ENCODE measurements at places on chromosomes 4 and X.
A peak's percentile ranks its signal among the peaks of the same experiment; 100 is the strongest.

DNA sequence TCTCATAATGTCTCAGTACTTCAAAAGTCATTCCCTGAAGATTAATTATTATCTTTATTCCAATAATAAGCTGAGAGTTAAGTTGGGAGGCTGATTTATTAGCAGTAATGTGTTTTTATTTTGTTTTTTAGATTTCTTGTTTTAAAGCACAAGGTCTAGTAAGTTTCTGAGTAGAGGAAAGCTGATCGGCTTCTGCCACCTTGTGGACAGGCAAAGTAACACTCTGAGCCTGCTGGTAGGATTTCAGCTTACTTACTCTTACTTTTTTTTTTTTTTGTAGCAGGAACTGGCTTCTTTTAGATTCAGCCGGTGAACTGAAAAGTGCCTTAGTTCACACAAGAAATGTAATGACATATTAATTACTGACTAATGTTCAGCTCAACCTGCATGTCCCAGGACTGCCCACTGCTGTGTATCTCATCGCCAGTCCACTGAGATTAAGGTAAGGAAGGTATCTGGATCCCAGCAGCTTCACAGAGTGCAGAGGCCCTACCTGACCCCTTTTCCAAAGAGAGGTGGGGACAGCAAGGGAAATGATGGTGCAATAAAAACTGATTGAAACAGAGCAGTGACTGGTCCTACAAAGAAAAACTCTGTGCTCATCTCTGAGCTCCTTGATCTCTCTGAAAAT, 126.5 kb downstream of the ADGRA3 start:
- peak; percentile 71 for DNase-seq

DNA sequence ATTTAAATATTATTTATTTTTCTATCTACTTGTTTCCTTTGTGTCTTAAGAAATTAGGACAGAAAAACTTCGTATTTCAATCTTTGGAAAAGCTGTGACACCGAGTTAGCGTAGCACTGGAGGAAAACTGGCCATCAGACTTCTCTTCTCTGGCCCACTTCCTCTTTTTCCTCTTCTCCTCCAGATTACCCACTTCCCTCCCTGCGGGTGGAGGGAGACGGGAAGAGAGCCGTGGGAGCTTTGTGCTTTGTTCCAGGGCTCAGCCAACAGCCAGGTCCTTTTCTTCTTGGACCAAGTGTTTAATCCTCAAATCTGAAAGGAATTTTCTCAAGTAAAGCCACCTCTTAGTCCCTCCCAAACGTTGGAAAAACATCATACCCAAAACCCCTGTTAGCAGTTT, 29.7 kb downstream of the OFD1 start:
- no peak for DNase-seq

DNA sequence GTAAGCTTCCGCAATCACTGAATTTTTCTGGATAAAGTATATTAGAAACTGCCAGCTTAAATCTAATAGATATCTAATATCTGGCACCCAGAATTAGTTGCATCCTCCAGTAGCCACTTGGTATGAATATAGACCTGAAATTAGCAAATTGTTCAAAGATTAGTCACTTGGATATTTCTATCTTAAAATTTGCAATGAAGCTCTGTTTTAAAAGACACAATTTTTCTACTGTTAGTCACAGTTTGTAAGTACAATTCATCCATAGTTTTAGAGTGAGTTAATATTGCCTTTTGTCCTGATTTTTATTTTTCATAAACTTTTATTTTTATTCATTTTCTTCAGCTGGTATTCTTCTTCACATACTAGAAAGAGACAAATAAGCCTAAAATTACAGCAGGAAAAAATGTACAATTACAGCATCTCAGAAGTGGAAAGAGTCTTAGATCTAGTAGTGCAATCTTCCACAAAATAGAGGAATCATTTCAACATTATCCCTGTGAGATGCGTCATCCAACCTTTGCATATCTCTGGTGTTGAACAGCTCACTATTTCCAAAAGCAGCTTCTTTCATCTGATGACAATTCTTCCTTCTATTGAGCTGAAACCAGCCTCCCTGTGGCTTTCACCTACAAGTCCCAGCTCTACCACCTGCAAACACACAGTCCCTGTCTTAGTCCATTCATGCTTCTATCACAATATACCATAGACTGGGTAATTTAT, 190.0 kb upstream of the AR start:
- peak; percentile 1 for DNase-seq

GRCh38 chr4:85391589-85392410, 83.2 kb upstream of the ARHGAP24 start:
- DNase-seq, result peak; percentile 33

- DNase-seq, result peak; percentile 35
Measured at GRCh38 chr4:101292901-101293300, 54.4 kb downstream of the PPP3CA start.

DNA sequence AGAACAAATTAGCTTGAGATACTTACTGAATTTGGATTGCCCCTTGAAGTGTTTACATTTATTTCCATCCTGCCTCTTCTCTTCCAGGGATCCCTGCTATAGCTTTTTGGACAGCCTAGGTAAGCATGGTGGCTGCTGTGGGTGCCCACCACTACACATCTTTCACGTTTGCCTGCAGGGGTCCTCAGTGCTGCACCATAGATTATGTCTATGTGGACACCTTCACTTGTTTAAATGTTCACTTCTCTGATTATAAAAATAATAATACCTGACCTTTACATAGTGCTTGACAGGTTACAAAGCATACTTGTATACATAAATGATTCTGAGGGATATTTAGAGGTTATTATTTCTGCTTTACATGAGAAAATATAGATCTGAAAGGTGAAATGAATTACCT, 67.9 kb upstream of the SLC4A4 start:
- DNase-seq, result peak; percentile 43

DNA sequence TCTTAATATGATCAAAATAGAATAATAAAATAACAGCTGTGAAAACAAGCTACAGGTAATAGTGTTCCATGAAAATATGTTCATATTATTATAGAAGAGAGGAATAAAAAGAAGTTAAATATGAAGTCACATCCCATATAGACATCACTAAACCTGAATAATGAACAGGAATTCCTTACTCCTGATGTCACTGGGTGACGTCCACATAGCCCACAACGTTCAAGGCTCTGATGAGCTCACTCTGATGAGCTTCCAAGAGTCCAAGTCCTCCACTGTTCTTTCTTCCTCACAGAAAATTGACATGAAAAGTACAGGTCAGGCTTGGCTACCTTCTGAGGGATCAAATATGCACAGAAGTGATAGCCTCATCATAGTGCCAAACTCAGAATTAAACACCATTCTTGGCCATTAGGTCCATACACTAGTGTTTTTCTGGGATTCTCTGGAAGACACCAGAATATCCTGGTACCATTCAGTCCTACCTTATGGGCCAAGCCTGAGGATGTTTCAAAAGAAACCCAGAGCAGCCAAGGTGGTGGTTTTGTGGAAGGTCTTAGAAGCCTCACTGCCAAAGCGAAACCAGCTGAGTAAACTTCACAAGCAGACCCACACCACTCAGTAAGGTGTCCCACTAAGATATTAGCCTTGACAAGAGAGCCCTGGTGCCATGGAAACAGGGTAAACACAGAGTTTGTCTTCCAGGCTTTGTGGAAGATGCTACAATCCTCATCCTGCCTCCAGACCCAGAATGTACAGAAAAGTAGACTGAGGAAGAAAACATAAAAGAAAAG, 138.4 kb upstream of the HHIP start:
- peak; percentile 49 for DNase-seq

- DNase-seq, result no peak
Measured at GRCh38 chrX:11725631-11726442, 32.2 kb upstream of the MSL3 start.

- no peak for DNase-seq
Measured at GRCh38 chr4:182583703-182584415, 333.3 kb downstream of the DCTD start.

GRCh38 chrX:47797084-47797483, 39.6 kb upstream of the ZNF81 start:
- DNase-seq, result no peak

- peak; percentile 45 for DNase-seq
Measured at GRCh38 chr4:84726356-84726755, 143.4 kb downstream of the CDS1 start.

DNA sequence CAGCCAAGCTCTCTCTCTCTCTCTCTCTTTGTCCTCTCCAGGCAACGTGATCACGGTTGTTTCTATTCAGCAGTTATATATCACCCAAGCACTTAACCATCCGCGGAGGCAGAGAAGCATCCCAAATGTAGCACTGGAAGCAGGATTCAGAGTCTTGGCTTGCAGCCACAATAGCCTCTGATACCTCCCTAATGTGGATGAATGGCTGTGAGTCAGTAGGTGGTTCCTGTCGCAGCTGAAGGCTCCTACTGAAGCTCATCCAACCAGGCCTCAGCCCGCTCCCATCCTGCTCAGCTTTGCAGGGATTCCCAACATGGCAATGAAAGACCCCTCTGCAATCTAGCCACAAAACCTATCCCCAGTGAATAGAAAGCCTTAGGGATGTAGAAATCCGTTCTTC, 5.1 kb downstream of the HS6ST2 start:
- DNase-seq, result no peak

- peak; percentile 2 for DNase-seq
Measured at GRCh38 chr4:172692701-172693100, 475.9 kb upstream of the GALNT7 start.
